Epithelial cell of proximal tubule (primary cell): ENCODE measurements at places on chromosomes 2 and 18.

- no peak for DNase-seq
Observed at GRCh38 chr2:109526442-109526970, 87.3 kb downstream of the SEPTIN10 start.

DNA sequence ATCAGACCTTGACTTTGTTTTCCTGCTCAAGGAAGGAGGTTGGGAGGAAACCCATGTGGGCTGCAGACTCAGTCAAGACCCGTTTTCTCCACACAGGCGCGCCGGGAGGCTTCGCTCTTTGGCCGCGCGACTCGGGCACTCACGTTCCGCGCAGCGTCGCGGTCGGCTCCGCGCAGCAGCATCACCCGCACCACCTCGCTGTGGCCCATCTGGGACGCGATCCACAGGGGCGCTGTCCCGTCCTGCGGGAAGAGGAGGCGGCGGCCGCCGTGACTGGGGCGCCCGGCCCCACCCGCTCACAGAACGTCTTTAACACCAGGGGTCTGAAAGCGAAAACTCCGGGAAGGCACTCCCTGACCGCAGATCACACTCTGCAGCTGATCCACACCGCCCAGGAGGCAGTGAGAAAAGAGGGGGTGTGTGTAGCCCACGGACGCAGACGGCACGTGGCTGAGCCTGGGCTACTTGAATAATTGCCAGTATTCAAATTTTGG is 33.1 kb upstream of the NPC1 start:
- no peak for DNase-seq

DNA sequence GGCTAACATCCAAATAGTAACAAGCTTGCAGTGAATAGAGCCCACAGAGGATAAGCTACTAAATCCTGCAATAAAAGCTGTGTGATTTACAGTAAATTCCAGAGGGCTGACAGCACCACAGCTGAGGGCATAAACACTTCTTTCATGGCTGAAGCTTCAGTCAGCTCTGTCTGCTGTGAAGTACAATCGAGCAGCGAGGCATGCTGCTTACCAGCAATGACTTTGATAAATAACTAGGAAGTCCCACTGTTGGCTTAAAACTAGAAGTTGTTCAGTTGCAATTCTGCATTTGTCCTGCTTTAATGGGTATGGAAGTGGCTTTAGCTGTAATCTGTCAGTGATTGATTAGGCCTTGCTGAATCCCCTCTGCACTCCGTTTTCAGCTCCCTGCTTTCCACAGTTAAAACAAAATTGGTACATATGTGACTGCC is 65.2 kb upstream of the FIGN start:
- no peak for DNase-seq

DNA sequence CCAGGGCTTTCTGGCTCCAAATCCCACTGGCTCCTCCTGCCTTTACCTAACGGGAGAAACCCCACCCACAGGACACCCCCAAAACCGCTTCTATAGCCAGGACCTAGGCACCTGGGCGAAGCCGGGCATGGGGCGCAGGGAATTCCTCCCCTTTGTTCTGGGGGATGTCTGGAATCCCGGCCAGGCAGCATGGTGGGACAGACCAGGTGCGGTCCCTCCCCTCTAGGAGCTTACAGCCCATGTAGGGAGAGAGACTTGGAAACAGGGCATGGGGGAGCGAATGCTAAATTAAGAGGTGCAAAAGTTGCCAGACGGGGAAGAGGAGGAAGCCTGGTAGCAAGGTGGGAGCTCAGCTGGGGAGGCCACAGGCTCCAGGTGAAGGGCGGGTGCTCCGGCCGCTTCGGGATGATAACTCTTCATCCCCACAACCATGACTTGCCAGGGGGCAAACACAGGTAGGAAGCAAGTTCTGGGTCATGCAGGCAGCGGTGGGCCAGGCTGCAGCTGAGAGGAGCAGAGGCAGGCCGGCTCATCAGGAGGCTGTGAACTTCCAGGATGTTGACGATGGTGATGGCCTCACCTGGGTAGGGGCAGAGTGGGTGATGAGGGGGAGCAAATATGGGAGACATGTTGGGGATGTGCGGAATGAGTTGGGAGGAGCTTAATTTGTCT is 1.3 kb downstream of the TMEM37 start:
- no peak for DNase-seq

DNA sequence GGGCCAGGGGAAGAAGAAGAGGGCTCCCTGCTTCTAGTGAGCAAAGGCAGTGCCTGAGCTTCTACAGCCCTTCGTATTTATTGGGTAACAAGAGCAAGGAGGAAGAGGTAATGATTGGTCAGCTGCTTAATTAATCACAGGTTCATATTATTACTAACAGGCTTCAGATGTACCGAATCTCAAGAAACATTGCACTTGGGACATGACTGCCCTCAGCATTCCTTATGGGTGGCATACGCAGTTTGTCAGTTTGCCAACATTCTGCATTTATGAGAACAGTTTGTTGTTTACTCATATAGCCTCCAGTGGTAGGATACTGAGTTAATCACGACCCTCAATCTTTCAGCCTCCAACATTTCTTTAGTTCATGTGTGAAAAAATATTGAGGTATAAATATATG is 84.5 kb downstream of the HIBCH start:
- no peak for DNase-seq

DNA sequence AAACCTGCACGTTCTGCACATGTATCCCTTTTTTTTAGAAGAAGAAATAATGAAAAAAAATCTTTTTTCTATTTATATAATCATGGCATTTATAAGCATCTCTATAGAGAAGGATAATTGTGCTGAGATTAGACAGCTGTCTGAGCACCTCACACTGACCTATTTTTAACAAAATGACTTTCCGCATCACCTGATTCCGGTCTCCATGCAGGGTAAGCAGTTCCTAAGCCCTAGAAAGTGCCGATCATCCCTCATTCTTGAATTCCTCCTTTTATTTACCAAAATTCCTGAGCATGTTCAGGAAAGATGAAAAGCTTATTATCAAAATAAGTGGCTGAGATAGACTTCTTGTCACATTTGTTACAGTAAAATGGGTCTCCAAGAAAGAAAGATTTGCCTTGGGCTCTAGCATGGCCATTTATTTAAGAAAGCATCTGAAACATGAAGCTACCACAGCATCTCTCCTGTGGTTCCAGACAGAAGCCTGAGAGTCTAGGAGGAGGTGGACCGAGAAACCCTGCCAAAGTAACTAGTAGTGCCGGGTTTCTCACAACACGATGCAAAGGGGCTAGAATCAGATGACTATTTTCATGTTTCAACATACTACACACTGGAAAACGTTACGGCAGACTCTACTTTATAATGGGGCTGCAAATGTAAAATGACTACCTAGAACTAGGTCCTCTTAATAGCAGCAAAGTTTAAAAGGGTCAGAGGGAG is 670 bp downstream of the GKN1 start:
- DNase-seq: no peak

DNA sequence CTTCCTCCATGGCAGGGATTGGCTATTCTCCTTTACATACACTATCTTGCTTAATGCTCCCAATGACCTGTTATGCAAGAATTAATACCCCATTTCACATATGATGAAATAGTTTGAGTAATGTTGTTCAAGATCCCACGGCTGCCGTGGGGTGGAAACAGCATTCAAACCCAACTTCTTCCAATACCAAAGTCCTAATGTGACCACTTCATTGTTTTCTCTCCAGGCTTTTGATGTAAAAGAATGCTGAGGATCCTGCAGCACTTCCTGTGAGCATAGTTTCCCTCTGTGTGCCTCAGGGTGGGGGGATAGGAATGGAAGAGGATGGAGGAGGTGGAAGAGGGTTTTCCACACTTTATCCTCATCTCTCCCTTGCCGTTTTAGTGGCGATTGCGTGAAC is 199.4 kb downstream of the IRS1 start:
- DNase-seq: no peak
